ENCODE measurements at places on chromosomes 2 and 18. TPM values are rescaled to one million over a fixed set of nuclear protein-coding genes. Genes with fewer than 3 reads are reported as not detected.

FAP gene
- 102 TPM for total RNA-seq

DNA sequence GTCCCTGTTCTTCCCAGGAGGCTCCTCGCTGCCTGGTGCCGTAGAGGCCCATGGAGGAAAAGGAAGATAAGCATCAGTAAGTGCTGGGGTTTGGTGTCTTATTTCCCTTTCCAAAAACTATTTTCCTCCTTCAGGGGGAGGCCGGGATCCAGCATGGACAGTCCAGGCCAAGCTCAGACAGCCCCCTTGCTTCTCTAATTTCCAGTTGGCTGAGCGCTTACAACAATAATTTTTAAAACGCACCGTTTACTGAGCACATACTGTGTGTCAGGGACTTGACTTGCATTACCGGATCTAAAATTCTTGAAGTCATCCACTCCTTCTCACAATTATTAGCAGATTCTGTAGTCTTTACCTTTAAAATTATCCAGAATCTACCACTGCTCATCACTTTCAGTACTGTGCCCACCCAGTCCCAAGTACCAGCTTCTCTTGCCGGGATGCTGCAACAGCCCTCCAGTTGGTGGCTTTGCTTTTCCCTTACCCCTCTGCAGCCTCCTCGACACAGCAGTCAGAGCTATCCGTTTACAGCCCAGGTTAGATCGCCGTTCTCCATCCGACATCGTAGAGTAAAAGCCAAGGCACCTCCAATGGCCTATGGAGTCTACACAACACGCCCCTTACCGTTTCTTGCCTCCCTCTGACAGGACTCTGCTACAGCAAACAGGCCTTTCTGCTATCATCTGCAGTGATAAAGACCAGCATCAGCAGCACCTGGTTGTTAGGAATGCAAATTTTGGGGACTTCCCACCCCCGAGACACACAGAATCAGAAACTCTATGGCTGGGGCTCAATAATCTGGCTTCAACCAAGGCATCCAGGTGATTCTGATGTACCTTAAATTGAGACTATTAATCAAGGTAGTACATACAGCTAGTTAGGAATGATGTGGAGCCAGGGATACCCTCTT is 75.2 kb upstream of the TSPYL6 start:
- no peak for DNase-seq

- peak; percentile 90 for DNase-seq
Observed at GRCh38 chr2:24015562-24016375, 5.9 kb downstream of the MFSD2B start.

DNA sequence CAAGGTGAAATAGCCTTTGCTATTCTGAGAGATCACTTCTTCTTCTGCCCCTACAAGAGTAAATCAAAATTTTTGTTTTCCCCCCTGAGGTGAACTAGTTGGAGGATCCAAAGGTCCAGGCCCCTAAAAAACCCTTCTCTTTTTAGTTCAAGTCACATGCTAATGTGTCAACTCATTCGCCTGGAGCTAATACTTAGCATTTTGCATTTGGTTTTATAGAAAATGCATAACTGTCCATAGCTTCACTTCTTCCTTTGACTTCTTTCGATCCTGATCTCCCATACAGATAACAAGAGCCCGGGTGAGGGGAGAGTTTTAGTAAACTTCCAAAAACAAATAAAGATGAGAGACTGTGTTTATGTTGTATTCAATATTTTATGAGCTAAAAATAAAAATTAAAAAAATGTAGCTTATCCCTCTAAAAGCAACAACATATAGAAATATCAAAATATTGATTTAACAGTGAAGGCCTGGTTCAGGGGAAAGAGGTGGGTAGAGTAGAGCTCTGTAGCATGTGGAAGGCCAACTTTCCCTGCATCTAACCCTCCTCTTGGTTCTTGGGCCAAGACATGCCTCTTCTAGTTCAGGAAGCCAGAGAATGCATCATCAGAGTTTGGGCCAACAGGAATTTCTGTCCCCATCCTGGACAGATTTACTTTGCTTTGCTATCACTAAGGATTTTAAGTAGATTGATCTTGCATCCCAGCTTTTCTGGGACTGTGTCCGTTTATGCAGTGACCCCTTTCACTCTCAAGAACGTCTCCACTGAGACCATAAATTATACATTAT is 333.8 kb downstream of the ALK start:
- DNase-seq = no peak

GRCh38 chr18:49731421-49731841 is 81.9 kb downstream of the ACAA2 start:
- no peak for DNase-seq

DNA sequence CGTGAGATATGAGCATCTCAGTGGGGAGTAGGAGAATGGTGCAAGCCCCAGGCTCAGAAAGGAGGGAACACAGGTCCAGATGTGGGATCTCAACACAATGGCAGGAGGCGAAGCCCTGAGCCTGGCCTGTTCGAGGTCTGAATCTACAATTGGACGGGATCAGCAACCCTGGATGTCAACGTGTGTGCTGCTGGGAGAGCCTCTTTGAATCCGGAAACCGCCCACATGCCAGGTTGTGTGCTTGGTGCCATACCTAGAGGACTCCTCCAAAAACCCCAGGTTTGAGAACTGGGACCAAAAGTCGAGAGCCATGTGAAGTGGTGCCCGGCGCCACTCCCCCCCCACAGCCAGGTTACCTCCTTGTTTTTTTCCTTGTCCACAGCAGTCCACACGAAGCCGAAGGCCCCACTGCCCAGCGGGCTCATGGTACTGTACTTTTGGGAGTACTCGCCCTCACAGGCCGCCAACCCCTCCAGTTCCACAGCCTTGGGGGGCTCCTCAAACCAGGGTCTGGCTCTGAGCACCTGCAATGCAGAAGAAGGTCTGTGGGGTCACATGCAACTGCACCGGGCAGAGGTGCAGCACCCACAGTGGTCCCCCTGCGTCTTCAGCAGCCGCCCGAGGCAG is 20.4 kb upstream of the MTERF4 start:
- no peak for DNase-seq

DNA sequence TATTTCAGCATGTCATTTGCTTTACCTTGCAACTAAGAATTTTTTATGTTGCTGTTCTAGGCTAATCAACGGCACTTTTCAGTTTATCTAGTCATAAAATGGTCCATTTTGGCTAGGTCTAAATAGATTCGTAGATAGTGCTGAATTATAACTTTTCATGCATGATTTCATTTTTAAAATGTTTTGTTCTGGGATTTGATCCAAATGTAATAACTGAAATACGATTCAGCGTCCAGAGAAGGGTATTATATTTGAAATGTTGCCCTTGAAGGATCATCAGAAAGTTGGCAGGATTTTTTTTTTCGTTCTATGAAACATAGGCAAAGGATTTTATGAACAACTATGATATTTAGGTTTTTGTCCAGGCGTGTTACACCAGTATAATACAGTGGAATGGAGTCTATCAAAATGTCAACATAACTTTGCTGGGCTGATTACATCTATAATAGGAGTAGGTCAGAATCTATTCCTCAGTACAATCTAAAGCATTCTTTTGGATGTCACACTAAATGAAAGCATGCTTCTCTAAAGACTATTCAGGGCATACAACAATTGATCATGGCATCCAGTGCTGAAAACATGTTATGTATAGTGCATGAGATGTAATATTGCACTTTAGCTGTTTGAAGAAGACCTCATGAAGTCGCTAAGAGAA is 24.8 kb downstream of the TTC27 start:
- DNase-seq = no peak
